ENCODE measurements at places on chromosomes 1 and 21.

DNA sequence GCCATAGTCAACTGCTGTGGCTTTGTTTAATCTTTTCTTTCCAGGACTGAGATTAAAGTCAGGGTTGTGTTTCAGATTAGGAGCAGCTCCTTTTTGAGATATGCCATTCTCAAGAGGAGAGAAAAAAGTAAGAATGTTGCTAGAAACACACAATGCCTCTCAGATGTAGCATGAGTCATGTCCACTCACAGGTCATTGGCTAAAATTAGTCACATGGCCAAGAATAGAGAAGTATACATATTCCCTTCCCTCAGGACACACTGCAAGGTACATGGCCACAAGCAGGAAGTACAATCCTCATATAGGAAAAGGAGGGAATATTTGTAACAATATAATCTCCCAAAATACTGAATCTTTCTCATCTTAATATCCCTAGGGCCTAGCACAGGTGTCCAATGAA lies 141.9 kb upstream of the PTBP2 start:
- no peak for DNase-seq

DNA sequence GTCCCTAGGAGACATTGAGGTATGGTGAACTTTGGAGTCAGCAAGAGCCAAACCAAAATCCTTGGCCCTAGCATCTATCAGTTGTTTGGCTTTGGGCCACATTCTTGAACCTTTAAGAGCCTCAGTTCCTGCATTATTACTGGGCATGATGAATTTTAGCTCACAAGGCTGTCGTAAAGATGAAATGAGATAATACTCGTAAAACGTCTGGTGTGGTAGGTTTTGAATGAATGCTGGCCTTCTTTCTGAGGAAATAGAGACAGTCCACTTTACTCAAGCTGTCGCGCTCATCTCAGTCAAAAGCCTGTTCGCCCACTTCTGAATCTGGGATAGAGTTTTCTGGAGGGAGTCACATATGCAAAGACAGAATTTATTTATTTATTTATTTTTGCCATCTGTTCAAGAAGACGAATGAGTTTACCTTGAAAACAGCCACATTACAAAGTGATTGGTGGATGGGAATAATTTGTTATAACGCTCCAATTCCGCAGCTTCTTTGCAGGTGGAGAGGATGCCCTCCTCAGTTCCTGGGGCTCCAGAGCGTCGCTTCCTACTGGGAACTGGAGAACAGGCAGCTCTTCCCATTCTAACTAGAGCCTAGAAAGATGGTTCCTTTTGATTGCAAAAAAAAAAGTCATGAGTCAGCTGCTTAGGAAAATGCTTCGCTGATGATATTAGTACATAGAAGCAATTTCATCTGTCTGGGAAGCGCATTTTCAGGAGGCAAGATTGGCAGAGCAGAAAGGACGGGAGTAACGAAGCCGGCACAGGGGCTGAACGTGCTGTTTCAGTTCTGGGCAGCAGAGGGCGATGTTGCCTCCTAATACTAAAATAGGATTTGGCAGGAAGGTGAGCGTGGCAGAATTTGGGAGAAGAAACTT lies 49.9 kb upstream of the CYP2J2 start:
- DNase-seq = peak; percentile 75

- no peak for DNase-seq
Observed at GRCh38 chr1:212157252-212157651, 121.7 kb downstream of the DTL start.

- no peak for DNase-seq
Observed at GRCh38 chr1:1914101-1914970, 724 bp upstream of the CALML6 start.

DNA sequence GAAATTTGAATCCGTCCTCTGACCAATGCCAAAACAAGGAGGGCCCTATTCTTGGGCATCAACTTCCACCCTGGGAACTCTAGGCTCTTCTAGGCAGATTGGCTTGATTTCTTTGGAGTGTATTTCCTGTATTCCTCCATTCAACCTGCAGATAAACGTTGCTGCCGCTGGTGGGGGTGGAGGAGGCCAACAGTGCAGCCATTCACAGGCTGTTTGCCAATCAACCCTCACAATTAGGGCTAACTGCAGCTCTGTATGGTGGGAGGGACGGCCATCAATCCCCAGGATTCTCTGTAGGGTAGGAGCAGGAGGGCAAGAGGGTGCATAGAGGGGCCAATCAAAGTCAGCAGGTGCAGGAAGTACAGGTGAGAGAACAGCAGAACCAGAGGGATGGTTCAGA lies 273.1 kb upstream of the PROX1 start:
- no peak for DNase-seq

DNA sequence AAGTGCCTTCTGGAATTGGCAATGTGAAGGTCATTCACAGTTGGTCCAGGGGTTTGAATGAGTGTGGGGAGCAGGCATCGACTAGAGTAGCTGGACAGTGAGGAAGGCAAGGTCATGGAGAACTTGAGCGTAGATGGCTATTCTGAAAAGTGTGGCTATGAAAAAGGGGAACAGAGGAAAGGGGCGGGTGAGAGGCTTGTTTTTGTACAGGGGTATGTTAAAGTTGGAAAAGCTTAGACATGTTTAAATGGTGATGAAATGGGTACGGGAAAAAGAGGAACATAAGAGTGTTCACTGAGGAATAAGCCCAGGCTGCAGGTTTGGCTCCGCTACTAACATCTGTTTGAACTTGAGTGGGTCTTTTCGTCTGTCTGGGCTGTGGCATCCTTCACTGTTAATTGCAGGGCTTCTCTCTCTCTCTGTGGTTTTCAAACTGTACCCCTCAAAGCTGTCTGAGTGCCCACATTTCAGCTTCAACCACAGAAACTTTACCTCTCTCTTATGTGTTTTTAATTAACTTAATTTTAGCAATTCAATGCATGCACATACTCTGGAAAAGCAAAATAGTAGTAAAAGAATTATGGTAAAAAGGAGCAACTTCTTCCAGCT lies 70.8 kb upstream of the COA6 start:
- no peak for DNase-seq

- peak; percentile 78 for DNase-seq
Observed at GRCh38 chr1:112359961-112360767, 35.9 kb upstream of the CTTNBP2NL start.

- no peak for DNase-seq
Observed at GRCh38 chr1:176602388-176603004, 139.5 kb downstream of the PAPPA2 start.

DNA sequence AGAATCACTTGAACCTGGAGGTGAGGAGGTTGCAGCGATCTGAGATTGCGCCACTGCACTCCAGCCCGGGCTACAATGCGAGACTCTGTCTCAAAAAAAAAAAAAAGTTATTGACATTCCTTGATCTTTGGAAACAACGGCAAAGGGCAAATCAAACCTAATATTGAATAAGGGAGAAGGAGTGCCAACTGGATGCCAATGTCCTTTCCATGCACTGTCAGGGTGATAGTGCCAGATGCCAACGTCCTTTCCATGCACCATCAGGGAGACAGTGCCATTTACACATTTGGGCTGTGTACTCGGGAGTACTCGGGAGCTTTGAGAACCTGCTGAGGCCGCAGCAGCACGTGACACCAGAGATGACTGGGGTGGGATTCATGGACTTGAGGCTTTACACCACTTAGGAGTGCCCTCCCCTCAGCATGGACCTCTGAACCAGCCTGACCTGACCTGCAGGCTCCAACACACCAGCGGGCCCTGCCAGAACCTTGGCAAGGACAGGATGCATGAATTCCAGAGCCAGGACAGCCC lies 34.5 kb upstream of the SOD1 start:
- no peak for DNase-seq

DNA sequence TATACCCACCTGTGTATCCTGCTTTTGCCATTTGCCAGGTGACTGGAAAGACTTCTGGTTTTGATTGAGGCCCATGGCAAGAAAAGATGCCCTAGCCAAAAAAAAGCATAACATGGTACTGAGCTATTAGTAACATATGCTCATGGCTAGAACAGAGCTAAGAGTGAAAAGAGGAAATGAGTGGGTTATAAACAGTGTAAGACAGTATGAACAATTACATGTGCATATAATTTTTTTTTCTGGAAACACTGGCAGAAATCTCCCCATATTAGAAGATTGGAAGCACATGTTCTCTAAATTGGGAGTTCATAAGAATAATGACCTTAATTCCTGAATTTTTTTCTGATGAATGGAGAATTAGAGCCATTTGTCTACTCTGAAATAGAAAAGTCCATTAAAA lies 41.2 kb upstream of the PDC start:
- DNase-seq = no peak

DNA sequence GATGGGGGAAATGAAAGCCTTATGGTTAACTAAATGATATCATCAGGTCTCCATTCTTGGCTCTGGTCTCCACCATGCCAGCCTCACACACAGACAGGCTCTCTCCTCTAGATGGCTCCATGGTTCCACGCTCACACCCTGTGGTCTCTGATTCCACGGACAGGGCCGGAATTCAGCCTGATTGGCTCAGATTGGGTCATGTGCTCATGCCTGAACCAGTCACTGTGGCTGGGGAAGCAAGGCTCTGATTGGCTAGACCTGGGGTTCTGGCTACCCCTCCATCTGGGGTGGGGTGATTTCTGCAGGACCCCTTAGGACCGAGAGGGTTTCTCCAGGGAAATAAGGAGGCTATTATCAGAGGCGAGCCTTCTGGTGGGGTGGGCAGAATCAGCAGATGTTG lies 277.0 kb downstream of the PTPRU start:
- no peak for DNase-seq

GRCh38 chr1:87215592-87215991 lies 113.1 kb upstream of the LMO4 start:
- DNase-seq = no peak

DNA sequence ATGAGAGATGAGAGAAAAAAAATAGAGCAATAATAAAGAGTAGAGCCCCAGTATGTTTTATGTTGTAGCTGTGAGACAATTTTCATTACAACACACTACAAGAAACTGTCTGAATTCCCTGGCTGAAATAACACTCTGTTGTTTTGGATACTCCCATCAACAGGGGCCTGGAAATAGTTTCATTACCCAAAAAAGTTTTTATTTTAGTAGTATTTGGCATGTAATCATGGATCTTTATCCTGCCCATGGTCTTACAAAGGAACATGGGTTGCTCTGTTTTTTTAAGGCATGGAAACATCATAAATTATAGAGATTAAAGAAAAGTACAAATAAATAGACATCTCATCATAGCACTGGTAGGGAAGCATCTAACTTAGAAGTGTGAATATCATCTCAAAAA lies 56.3 kb downstream of the GNG12 start:
- DNase-seq = no peak

DNA sequence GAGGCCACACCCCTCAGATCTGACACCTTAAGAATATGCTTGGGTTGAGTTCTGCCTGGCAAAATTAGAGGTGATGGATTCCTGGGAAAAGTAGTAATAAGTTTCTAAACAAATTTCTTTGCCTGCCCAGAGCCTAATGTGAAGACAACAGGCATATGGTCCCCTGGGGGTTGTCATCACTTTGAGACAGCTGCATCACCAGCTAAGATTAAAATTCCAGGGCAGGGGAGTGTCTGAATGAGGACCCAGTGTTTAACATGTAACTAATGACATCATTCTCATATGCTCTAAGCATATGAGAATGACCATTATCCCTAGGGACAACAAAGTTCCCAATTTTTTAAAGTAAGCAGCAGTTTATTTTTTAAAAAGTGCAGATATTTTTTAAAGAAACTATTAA lies 432.2 kb downstream of the PCP4 start:
- DNase-seq = no peak

- peak; percentile 80 for DNase-seq
Observed at GRCh38 chr1:248858096-248858890, 592 bp downstream of the ZNF692 start.

- no peak for DNase-seq
Observed at GRCh38 chr1:152823294-152823693, 4.0 kb upstream of the LCE1A start.

Data from Right ventricle myocardium superior (tissue), 1 donor.